Activated CD4-positive, alpha-beta T cell treated with anti-CD3 and anti-CD28 coated beads, Interleukin-2, amount 50 U/mL, for 48 hours (primary cell): ENCODE measurements at places on chromosomes 6 and 20.
A peak's percentile ranks its signal among the peaks of the same experiment; 100 is the strongest.

DNA sequence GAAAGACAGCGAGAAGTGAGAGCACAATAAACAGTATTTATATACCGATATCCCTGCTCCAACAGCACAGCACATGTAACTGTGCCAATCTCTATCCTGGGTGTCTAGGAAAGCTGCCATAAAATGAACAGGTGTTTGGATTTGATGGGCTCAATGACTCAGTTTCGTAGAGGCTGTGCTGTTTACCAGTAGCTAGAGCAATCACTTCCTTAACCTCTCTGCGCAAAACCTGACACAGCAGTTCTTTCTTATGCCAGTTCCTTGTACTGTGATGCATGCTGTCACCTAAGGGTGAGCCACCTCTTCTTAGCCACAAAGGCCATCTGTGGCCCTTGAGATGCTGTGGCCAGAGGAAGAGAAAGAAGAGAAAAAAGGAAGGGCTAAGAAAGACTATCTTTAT lies 59.3 kb downstream of the SHPRH start:
- no peak for DNase-seq

DNA sequence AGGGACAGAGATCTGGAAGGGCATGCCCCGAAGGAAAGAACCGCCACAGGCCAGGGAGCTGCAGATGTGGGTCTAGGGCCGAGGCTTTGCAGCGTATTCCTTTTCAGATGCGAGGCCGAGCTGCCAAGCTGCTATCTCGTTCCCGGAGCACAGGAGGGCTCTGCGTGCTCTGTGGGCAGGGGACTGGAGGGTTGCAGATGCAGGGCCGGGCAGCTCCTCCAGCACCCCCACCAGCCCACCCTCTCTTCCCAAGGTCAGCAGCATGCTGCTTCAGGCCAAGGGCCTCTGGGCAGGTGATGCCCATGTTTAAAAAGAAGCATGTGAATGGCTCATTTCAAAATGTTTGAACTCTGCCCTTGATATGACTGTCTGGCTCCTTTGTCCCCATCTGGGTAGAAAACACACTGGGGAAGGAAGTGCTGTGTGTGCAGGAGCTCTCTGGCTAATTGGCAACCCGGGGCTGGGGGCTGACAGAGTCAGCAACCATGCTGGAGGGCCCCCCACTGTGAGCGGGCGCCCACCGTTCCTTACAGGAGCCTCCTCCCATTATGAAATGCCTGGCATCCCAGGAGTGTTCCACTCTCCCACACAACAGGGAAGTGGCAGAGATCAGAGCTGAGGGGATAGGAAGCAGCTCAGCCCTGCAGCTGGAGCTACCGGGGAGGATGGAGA lies 353.3 kb downstream of the ZFAND3 start:
- DNase-seq: no peak

DNA sequence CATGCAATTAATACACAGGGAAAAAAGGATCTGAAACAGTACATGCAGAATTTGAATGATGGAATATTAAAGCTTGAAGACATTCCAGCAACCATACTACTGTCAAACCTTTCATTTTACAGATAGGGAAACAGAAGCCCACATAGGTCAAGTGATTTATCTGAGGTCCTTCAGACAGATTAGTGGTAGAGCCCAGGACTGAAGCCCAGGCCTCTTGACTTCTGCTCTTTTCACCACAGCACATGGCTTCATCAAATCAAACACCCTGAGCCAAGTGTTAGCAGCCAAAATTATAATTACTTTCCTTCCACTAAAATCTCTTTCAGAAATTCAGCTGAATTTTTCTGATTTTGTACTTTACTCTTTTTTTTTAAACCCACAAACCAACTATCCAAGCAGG lies 435.6 kb upstream of the RUNX2 start:
- DNase-seq: no peak

- no peak for DNase-seq
Measured at GRCh38 chr20:57964011-57964862, 254.4 kb upstream of the PMEPA1 start.

DNA sequence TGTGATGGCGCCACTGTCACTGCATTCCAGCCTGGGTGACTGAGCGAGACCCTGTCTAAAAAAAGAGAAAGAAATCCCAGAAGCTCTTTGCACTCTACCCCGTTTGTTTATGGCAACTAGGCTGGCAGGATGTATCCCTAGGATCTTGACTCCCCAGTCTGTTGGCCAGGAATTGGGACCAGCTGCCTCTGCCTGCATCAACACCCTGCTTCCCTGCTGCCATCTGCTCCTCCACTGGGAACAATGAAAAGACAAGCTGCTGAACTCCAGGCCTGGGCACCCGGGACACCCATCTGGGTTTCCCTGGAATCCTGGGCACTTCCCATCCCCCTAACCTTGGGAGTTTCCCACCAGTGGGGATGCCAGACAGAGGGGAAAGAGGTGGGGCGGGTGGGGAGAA lies 64.9 kb downstream of the CPNE5 start:
- no peak for DNase-seq

GRCh38 chr6:133428295-133428694 lies 187.1 kb downstream of the EYA4 start:
- no peak for DNase-seq

GRCh38 chr20:46004889-46005473 lies 3.7 kb upstream of the MMP9 start:
- DNase-seq: no peak

DNA sequence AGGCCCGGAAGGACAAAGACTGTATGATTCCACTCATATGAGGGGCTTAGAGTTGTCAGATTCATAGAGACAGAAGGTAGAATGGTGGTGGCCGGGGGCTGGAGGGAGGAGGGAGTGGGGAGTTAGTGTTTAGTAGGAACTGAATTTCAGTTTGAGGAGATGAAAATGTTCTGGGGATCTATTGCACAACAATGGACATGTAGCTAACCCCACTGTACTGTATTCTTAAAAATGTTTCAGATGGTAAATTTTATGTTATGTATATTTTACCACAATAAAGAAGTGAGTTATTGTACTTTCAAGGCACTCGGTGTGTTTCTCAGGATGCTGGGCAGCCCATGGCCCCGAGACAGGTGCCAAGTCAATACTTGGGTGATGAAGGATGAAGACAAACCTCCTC lies 25.4 kb downstream of the MAS1 start:
- no peak for DNase-seq

GRCh38 chr6:76892542-76892941 lies 570.7 kb downstream of the HTR1B start:
- DNase-seq: no peak

GRCh38 chr20:17992224-17992637 lies 23.4 kb downstream of the MGME1 start:
- peak; percentile 72 for DNase-seq

- DNase-seq: no peak
Measured at GRCh38 chr6:48378884-48379407, 267.9 kb upstream of the PTCHD4 start.

DNA sequence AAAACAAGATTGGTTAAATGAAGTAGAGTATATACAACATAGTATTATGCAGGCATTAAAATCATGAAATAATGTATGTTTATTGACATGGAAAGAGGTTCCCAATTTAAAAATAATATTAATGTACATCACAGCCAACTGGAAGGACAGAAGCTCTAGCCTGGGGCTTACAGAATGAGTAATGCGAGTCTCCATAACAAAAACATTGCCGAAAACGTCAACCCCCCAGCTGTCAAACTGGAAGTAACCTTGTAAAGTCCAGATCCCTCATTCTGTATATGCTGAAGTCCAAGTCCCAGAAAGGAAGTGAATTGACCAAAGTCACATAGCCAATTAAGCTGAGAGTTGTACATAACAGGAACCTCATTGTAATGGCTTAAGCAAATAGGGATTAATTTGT lies 128.7 kb upstream of the ECI2 start:
- no peak for DNase-seq

DNA sequence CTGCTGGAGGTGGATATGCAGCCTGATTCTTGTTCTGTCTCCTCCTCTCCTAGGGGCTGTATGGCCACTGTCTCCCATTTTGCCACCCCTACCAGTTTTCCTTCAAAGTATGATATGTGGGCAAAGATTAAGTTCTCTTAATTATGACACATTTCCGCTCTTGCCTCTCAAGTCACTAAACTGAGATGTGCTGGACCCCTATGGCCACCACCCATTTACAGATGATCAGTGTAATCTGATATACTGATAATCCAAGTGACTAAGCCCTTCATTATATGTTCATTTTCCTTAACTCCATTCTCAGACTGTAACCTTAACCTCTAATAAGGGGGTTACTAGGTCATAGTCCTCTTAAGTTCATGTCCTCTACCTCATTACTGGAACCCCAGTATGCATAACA lies 711 bp upstream of the C20orf141 start:
- no peak for DNase-seq

GRCh38 chr6:168469521-168469920 lies 28.5 kb downstream of the SMOC2 start:
- no peak for DNase-seq

- no peak for DNase-seq
Measured at GRCh38 chr6:33235221-33235634, 26.9 kb downstream of the RING1 start.

DNA sequence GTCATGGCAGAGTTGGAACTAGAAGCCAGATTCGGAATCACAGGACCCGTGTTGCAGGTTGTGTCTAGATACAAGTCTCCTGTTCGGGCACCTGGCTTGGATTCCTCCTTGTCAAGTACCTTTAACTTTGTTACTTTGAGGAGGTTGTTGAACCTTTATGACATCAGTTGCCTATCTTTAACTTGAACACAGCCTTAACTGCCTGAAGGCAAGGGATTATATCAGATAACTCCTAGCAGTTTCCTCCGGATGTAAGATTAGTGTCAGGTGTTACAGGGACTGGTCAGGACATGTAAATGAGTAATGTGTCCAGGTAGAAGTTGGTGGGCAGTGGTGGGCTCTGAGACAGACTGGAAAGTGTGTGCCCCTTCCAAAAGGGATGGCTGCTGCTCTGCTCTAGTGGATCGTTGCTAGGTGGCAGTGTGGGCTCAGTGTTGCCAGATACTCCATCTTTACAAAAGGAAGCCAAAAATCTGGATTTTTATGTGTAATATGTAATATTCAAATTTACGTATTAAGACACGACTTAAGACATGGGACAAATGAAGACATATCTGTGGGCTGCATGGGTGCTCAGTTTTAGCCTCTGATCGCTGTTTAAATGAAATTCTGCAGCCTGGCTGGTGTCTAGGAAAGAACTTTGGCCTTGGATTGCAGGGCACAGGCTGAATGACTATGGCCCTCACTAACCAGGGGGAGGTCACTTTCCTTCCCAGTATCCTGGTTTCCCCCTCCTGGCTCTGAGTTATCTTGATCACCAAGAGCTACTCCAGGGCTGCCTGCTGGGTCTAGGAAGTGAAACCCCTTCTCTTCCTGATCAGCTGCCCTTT lies 27.1 kb downstream of the CHMP4B start:
- no peak for DNase-seq

- DNase-seq: no peak
Measured at GRCh38 chr6:37893257-37893656, 73.7 kb downstream of the ZFAND3 start.

- DNase-seq: no peak
Measured at GRCh38 chr20:474581-474980, 12.2 kb upstream of the TBC1D20 start.

DNA sequence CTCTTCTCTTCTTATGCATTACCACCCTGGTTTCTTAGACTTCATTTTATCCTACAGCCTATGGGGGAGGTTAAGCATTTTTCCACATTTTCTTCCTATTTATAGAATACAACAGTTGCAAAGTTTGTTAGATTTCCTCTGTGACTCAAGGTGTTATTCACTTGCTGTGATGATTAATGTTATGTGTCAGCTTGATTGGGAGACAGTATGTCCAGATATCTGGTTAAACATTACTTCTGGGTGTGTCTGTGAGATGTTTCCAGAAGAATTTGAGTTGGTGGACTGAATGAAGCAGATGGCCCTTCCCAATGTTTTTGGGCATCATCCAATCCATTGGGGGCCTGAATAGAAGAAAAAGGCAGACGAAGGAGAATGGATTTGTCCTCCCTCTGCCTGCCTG lies 131.3 kb downstream of the C6orf118 start:
- DNase-seq: no peak

GRCh38 chr6:144316862-144317195 lies 31.7 kb downstream of the UTRN start:
- no peak for DNase-seq

- peak; percentile 11 for DNase-seq
Measured at GRCh38 chr20:24773751-24774201, 175.3 kb upstream of the CST7 start.

- DNase-seq: no peak
Measured at GRCh38 chr6:139337830-139338229, 36.6 kb downstream of the CITED2 start.

- no peak for DNase-seq
Measured at GRCh38 chr6:47231151-47231550, 78.6 kb downstream of the TNFRSF21 start.

GRCh38 chr6:148971031-148971927 lies 224.4 kb downstream of the UST start:
- DNase-seq: no peak

- DNase-seq: no peak
Measured at GRCh38 chr20:18907353-18907752, 93.8 kb downstream of the SCP2D1 start.

- DNase-seq: no peak
Measured at GRCh38 chr6:47440719-47441118, 36.9 kb upstream of the CD2AP start.

DNA sequence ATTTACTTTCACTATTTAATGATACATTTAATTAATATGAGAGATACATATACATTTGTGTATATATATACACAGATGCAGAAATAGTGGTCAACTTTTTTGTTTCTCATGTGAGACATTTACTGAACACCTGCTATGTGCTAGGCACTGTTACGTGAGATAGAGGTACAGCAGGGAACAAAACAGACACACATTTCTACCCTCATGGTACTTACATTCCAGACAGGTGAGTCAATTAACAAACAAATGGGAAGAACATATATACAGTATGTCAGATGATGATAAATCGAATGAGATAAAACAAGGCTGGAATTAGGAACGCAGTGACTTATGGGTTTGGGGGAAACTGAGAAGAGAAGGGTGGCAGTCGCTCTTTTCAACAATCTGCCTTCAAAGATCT lies 5.1 kb downstream of the TFB1M start:
- no peak for DNase-seq

- no peak for DNase-seq
Measured at GRCh38 chr6:5584078-5584482, 322.8 kb downstream of the FARS2 start.

GRCh38 chr6:109580519-109580918 lies 97.5 kb upstream of the ZBTB24 start:
- DNase-seq: no peak

- DNase-seq: no peak
Measured at GRCh38 chr20:47620808-47621805, 119.4 kb downstream of the NCOA3 start.

- no peak for DNase-seq
Measured at GRCh38 chr20:31522731-31523130, 8.5 kb downstream of the HM13 start.
